Activated T-helper 2 cell treated with anti-CD3 and anti-CD28 coated beads, Interferon-gamma antibody, Interleukin-2, Interleukin-4, amounts not matched to agents 10 μg/mL and 5 μg/mL and 100 μg/mL, durations not matched to agents 14 hours and 24 hours and 36 hours (primary cell): ENCODE measurements at places on chromosomes 7 and 10. TPM values are rescaled to one million over a fixed set of nuclear protein-coding genes. Genes with fewer than 3 reads are reported as not detected.

Gene PHYHIPL
- not detected in 2 replicates for total RNA-seq

Gene MMD2
- total RNA-seq = not detected in 2 replicates

Gene ST8SIA6
- not detected in 2 replicates for total RNA-seq

Gene ANKIB1
- 50.4 and 55.0 TPM in 2 replicates for total RNA-seq

Gene CYP3A4
- total RNA-seq = not detected in 2 replicates

Gene NEUROG3
- not detected in 2 replicates for total RNA-seq

Gene FHIP2A
- total RNA-seq = 26.3 and 26.9 TPM in 2 replicates

Gene EIF4EBP2
- total RNA-seq = 39.5 and 40.0 TPM in 2 replicates

Gene CTAGE4
- total RNA-seq = 1.2 and 1.6 TPM in 2 replicates

Gene LRRC18
- total RNA-seq = not detected in 2 replicates

Gene C10orf105
- 0.11 and 0.18 TPM in 2 replicates for total RNA-seq

Gene TOMM7
- 216 and 221 TPM in 2 replicates for total RNA-seq

Gene CYP2C9
- total RNA-seq = not detected in 2 replicates

Gene LIPM
- total RNA-seq = not detected in 2 replicates

Gene SPDYE11
- total RNA-seq = not detected in 2 replicates

Gene MNX1
- 0.09 TPM in 1 of 2 replicates, not detected in the other for total RNA-seq

Gene GOLGA7B
- 0.34 and 0.62 TPM in 2 replicates for total RNA-seq

Gene HOXA11
- not detected in 2 replicates for total RNA-seq

Gene NEUROD6
- not detected in 2 replicates for total RNA-seq

Gene OR2A42
- 0.09 TPM in 1 of 2 replicates, not detected in the other for total RNA-seq

Gene ERVW-1
- not detected in 2 replicates for total RNA-seq

Gene OR9A2
- total RNA-seq = 0.30 TPM in 1 of 2 replicates, not detected in the other

Gene ATRNL1
- 0.50 and 0.87 TPM in 2 replicates for total RNA-seq

Gene LIPF
- not detected in 2 replicates for total RNA-seq

Gene RBP3
- not detected in 2 replicates for total RNA-seq

Gene PLXDC2
- not detected in 2 replicates for total RNA-seq

Gene COL26A1
- total RNA-seq = 0.11 and 0.16 TPM in 2 replicates

Gene DMBT1
- not detected in 2 replicates for total RNA-seq

Gene ARHGAP12
- total RNA-seq = 2.7 and 3.5 TPM in 2 replicates

Gene AMPH
- total RNA-seq = 0.14 and 0.23 TPM in 2 replicates

Gene CDC14C
- total RNA-seq = not detected in 2 replicates

Gene NDUFB8
- 278 and 283 TPM in 2 replicates for total RNA-seq

Gene MYO3A
- total RNA-seq = not detected in 2 replicates

Gene ZNF722
- total RNA-seq = not detected in 2 replicates

Gene MRC1
- total RNA-seq = not detected in 2 replicates

Gene ADGRA1
- not detected in 2 replicates for total RNA-seq
